PC-9 (cell line): ENCODE measurements at places on chromosomes 3 and 15. TPM values are rescaled to one million over a fixed set of nuclear protein-coding genes. Genes with fewer than 3 reads are reported as not detected.
A peak's percentile ranks its signal among the peaks of the same experiment; 100 is the strongest.

DNA sequence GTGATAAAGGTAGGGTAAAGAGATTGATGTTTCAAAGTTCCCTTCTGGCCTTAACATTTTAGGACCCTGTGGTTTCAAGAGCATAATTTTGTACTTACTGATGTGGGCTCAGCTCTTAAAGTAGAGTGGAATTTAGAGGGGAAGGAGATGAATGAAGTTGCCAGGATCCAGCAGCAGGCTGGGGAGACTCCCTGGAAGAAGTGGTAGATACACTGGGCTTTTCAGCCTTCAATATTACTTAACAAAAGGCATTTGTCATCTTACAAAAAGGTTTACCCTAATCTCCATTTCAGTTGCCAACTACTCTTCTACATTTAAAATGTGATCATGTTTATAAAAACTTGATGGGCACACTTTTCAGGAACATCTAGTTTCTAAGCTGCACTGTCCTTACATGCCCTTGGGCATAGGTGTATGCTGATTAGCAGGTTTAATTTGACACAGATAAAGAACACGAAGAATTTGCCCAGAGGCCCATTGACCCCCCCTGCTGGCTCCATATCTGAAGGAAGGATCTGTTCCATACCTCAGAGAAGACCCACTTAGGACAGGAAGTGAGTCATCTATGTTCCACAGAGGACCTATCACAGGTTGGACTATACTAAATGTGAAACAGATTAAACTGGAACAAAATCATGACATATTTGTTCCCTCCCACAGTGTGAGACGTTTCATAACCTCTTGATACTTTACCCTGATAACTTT lies 93.0 kb upstream of the LPP start:
- no peak overlapping the region for H3K4me3 ChIP-seq
- H3K36me3 ChIP-seq: no peaks in the 10 kb centered on the region
- H3K4me1 ChIP-seq: peaks cover 38% of the 10 kb centered on the region
- no peaks in the 10 kb centered on the region for H3K27me3 ChIP-seq

- H3K36me3 ChIP-seq: no peaks in the 10 kb centered on the region
- H3K4me3 ChIP-seq: no peak overlapping the region
- H3K27me3 ChIP-seq: no peaks in the 10 kb centered on the region
- H3K27ac ChIP-seq: no peak overlapping the region
- DNase-seq: no peak
- H3K4me1 ChIP-seq: 0 out of 2 replicates have a peak, but pooled peaks cover 3% of the 10 kb centered on the region
Observed at GRCh38 chr15:41577863-41578735, 19.1 kb downstream of the TYRO3 start.

- H3K27ac ChIP-seq: no peak overlapping the region
- H3K36me3 ChIP-seq: no peaks in the 10 kb centered on the region
- peaks cover 21% of the 10 kb centered on the region for H3K4me1 ChIP-seq
- no peak for DNase-seq
- H3K27me3 ChIP-seq: no peaks in the 10 kb centered on the region
- H3K4me3 ChIP-seq: no peak overlapping the region
Observed at GRCh38 chr15:33451385-33451784, 140.6 kb downstream of the RYR3 start.

DNA sequence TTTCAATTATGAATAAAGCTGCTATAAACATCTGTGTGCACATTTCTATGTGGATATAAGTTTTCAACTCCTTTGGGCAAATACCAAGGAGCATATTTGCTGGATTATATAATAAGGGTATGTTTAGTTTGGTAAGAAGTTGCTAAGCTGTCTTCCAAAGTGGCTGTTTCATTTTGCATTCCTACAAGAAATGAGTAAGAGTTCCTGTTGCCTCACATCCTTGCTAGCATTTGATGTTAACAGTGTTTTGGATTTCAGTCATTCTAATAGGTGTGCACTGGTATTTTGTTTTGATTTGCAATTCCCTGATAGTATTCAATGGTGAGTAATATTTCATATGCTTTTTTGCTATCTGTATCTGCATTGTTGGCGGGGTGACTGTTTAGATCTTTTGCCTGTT lies 120.7 kb upstream of the MDFIC2 start:
- H3K27ac ChIP-seq: no peak overlapping the region
- H3K27me3 ChIP-seq: no peaks in the 10 kb centered on the region

GRCh38 chr3:21484057-21484827 lies 266.8 kb downstream of the ZNF385D start:
- H3K27me3 ChIP-seq: no peaks in the 10 kb centered on the region
- no peak overlapping the region for H3K4me3 ChIP-seq
- H3K27ac ChIP-seq: no peak overlapping the region
- H3K36me3 ChIP-seq: no peaks in the 10 kb centered on the region
- peak; percentile 44 for DNase-seq
- H3K4me1 ChIP-seq: no peaks in the 10 kb centered on the region

The CCR5 gene
- not detected in 2 replicates for total RNA-seq

DNA sequence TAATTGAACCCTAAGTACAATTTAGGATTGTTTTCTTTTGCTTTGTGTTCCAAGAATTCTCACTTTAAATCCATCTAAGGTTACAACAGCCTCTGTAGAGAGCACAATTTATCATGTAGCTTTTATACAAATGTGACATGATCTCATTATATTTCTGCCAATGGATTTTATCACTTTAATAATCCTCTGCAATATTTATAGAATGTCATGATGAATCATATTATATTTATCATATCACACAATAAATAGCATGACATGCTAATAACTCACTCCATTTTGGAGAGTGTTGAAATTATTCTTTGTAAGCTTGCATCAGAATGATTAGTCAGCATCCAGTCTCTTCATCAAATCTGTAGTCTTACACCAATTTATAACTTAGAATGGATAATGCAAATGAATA lies 280.6 kb upstream of the ZNF717 start:
- no peak overlapping the region for H3K4me3 ChIP-seq
- H3K4me1 ChIP-seq: no peaks in the 10 kb centered on the region
- H3K27ac ChIP-seq: no peak overlapping the region
- H3K27me3 ChIP-seq: no peaks in the 10 kb centered on the region
- no peak for DNase-seq
- H3K36me3 ChIP-seq: no peaks in the 10 kb centered on the region

GRCh38 chr3:18114894-18115293 lies 310.2 kb downstream of the SATB1 start:
- peaks cover 5% of the 10 kb centered on the region; the same call in 1 of the 2 replicates for H3K4me1 ChIP-seq
- no peak overlapping the region for H3K27ac ChIP-seq
- H3K4me3 ChIP-seq: no peak overlapping the region
- no peaks in the 10 kb centered on the region for H3K27me3 ChIP-seq
- H3K36me3 ChIP-seq: no peaks in the 10 kb centered on the region

DNA sequence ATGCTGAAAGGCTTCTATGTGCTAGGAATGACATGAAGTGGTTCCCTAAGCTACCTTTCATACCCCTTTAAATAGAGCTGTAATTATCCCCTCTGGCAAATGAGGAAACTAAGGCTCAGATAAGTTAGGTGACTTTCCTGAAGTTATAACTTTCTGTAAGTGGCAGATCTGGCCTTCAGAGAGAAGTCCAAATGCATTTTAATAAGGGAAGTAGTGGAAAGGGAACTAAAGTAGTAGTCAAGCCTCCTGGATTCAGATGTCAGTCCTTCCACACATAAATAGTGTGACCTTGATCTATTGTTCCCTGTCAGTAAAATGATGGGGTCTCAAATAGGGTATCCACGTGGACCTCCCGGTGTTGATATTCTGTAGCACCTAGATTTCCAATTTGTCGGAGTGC lies 277.7 kb downstream of the EDEM1 start:
- H3K36me3 ChIP-seq: no peaks in the 10 kb centered on the region
- H3K4me1 ChIP-seq: no peaks in the 10 kb centered on the region
- H3K27ac ChIP-seq: no peak overlapping the region
- no peaks in the 10 kb centered on the region for H3K27me3 ChIP-seq

DNA sequence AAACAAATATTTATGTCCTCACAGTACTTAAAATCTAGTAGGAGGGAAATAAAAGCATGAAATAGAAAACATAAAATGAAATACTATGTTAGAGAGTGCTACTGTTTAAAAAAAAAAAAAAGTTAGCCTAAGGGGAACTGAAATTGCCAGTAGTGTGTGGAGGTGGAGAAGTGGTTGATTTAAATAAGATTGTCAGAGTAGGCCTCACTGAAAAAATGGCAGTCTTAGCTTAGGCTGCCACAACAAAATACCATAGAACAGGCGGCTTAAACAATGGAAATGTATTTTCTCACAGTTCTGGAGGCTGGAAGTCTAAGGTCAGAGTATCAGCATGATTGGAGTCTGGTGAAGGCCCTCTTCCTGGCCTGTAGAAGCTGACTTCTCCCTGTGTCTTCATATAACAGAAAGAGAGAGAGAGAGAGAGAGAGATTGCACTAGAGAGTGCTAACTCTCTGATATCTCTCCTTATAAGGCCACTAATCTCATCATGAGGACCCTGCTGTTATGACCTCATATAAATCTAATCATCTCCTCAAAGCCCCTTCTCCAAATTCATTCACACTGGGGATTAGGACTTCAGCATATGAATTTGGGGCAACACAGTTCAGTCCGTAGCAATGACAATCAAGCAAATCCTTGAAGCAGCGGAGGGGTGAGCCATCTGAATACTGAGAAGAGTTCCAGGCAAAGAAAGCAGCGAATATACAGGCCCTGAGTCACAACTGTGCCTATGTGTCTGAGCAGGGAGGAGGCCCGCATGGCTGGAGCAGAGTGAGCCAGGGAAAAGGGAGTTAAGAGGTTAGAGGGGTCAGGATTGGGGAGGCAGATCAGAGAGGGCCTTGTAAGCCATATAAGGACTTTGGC lies 23.6 kb upstream of the LRRC34 start:
- no peak overlapping the region for H3K4me3 ChIP-seq
- H3K36me3 ChIP-seq: no peaks in the 10 kb centered on the region
- H3K27ac ChIP-seq: no peak overlapping the region
- no peaks in the 10 kb centered on the region for H3K4me1 ChIP-seq

The HMCES gene
- total RNA-seq: 60.9 and 62.7 TPM in 2 replicates
